ENCODE measurements at places on chromosomes 5 and 9.

DNA sequence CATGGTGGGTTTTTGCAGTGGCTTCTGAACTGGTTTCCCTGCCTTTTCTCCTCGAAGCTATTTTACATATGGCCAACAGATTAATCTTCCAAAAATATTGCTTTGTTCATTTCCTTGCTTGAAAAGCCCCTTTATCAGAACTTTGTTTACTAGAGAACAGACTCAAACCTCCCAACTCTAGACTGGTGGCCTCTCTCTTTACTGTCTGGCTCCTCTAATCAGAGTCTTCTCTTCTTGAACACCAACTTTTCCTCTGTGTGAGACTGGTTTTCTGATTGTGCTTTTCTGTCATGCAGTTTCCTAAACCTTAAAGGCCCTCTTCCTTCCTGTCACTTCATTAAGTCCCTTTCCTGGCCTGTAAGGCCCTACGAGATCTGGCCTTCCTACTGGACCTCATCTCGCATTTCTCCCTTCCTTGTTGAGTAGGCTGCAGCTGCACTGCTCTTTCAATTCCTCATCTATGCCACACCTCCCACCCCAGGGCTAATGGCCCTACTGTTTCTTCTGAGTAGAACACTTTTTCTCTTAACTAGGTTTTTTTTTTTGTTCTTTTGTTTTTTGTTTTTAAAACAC, 5.7 kb downstream of the C9orf43 start:
- no peak for DNase-seq

GRCh38 chr9:88915916-88916315, 75.4 kb upstream of the S1PR3 start:
- no peak for DNase-seq

DNA sequence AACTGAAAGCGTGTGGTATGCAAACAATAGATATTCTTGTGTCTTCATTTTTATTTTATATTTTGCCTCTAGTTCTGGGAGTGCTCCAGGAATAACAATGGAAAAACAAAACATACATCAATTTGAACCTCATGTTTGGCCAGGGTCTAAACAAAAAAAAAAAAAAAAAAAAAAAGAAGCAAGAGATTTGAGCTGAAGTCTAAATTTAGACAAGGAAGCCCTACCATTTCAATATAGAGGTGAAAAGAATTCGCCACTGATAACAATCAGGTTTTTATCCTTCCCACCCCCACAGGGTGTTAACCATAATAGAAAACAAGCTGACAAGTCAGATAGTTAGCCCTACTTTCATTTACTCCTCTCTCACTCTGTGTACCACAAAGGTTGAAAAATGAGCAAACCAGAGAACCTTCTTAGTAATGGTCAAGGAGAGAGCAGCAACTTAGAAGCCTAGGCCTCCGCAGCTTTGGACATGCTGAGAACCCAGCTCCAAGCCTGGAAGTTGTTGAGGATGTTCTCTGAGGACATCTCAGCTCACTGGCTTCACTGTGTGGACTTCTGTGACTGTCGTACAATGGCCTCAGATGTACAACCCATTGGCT, 118.2 kb upstream of the HMHB1 start:
- no peak for DNase-seq

DNA sequence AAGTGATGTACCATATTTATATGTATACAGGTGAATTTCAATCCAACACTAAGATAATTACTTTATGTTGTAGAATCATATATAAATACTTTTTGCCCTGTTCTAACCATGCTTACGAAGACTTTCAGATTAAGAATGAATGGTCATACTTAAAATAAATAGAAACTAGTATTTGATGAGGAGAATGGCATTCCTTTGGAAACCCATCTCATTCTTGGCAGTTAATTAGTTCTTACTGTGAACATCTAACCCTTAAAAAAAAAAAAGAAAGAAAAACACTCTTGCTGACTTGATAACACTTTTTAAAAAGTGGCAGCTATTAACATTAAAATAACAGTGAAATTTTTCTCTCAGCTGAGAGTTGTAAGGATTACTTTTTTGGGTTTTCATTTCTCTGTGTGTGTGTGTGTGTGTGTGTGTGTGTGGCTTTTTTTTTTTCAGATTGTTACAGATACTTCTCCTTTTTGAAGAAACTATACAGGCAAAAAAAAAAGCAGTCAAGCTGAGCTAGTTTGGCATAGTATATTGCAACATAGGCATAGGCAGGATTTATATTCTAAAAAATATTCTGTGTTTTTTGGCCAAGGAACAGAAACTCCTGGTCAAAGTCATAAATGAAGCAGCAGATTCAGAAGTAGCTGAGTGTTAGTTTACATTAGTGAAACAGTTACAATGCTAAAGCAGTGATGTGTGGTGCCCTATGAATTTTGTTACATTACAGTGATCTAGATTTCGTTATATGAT, 163.5 kb downstream of the CD180 start:
- no peak for DNase-seq

DNA sequence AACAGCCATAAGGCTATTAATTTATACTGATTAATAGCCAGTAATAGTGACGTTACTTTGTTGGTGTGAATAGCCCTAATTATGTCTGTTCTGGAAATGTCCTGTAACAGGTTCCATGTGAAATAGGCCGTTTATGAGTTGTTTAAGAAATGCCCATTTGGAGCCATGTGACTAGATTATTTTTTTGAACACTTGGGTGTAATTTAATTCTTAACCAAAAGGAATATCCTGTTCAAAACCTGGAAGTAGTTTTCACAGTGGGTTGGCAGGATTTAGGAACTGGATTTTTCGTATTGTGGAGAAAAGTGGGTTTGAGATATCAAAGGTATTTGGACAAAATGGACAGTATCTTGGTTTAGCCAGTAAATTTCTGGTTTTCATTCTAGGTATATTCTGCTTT, 1.3 kb downstream of the TENT2 start:
- DNase-seq: no peak

GRCh38 chr9:126548312-126548711, 65.4 kb upstream of the LMX1B start:
- no peak for DNase-seq

- no peak for DNase-seq
Observed at GRCh38 chr5:17190799-17191391, 26.5 kb upstream of the BASP1 start.

GRCh38 chr5:81395262-81395661, 1.3 kb upstream of the ACOT12 start:
- no peak for DNase-seq

- DNase-seq: no peak
Observed at GRCh38 chr9:15139469-15139868, 167.5 kb downstream of the TTC39B start.

DNA sequence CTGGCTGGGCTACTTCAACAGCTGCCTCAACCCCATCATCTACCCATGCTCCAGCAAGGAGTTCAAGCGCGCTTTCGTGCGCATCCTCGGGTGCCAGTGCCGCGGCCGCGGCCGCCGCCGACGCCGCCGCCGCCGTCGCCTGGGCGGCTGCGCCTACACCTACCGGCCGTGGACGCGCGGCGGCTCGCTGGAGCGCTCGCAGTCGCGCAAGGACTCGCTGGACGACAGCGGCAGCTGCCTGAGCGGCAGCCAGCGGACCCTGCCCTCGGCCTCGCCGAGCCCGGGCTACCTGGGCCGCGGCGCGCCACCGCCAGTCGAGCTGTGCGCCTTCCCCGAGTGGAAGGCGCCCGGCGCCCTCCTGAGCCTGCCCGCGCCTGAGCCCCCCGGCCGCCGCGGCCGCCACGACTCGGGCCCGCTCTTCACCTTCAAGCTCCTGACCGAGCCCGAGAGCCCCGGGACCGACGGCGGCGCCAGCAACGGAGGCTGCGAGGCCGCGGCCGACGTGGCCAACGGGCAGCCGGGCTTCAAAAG, 36.9 kb upstream of the TTC1 start:
- peak; percentile 5 for DNase-seq

DNA sequence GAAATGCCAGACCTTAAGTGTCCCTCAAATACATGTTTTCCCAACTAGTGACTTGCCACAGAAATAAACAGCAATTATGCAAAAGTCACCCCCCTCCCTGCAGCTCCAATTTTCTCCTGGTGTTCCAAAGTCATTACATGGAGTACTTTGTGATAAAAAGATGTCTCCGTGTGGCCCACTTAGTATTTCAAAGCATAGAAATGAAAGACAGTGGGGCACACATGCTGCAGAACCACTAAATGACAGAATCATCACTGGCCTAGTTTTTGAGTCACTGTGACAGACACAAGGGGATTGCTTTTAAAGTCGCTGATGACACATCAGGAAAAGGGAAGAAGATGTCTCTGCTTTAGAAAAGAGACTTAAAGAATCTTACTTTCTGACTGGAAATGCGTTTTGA, 323.4 kb downstream of the PSAT1 start:
- DNase-seq: no peak

- no peak for DNase-seq
Observed at GRCh38 chr9:114312513-114312875, 10.4 kb upstream of the ORM1 start.

- DNase-seq: no peak
Observed at GRCh38 chr9:87873607-87874303, 8.9 kb upstream of the SPATA31E1 start.

DNA sequence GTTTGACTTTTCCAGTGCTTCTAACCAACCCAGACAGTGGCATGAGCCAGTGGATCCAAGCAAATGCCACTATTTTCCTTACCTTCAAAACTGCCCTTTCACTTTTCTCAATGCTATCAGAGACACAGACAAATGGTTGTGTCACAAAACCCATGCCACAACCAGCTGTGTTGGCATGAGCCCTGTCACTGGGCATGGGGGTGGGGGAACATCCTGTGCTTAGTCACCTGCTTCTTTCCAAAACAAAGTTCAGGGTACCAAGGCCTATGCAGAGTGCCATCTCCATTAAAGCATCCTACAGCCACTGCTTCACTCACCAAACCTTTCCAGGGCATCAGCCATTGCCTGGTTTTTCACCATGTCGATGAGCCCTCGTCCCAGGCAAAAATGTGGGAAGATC, 30.1 kb downstream of the NIPSNAP3B start:
- DNase-seq: peak; percentile 19

GRCh38 chr5:141485321-141486055, 658 bp downstream of the PCDHGC4 start:
- no peak for DNase-seq

DNA sequence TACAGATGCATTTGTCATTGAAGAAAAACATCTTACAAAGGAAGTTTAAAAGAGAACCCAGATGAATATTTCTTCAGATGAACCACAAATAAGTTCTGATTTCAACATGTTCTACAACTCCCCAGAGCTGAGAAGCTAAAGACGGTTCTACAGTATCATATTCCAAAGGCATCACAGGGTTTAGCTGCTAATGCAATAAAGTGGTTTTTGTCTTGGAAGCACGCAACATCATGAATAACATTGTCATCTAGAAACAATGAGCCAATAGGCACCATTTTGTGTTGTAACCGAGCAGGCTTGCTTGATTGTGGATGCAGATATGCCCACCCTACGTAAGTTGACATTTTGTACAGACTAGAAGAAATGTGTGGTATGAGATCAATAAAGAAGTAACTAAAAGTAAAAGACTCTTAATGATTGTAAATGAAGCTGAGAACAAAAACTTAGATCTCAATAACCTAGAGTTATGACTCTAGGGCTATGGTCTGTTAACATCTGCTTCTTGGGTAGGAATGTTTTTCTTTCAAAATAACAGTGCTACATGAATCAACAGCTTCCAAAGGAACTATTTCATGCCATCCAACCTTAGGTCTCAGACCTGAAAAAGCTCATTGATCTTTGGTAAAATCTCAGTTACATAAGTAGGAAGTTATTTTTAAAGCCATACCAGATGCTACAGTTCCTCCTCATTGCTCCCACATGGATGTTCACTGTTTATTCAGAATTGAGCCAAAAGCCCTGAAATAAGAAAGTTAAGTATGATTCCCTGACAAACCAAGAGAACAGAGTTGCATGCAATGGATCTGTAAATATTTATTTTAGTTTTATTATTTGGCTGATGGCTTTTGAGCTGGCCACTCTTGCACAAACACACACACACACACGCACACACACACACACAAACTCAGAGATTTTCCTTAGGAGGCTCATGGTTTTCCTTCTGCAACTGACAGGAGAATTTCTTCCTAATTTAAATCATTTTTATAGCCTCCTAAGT, 118.7 kb upstream of the SLCO6A1 start:
- no peak for DNase-seq

Data from stimulated activated naive CD8-positive, alpha-beta T cell treated with anti-CD3 and anti-CD28 coated beads, Interleukin-15, Interleukin-2, amounts not matched to agents 100 U/mL and 50 U/mL, for 24 hours (primary cell).